Hematopoietic multipotent progenitor cell treated with erythropoietin and hydrocortisone succinate and interleukin-3 and kit ligand, for 15 days (in vitro differentiated cells): ENCODE measurements at places on chromosomes 5 and 9.

DNA sequence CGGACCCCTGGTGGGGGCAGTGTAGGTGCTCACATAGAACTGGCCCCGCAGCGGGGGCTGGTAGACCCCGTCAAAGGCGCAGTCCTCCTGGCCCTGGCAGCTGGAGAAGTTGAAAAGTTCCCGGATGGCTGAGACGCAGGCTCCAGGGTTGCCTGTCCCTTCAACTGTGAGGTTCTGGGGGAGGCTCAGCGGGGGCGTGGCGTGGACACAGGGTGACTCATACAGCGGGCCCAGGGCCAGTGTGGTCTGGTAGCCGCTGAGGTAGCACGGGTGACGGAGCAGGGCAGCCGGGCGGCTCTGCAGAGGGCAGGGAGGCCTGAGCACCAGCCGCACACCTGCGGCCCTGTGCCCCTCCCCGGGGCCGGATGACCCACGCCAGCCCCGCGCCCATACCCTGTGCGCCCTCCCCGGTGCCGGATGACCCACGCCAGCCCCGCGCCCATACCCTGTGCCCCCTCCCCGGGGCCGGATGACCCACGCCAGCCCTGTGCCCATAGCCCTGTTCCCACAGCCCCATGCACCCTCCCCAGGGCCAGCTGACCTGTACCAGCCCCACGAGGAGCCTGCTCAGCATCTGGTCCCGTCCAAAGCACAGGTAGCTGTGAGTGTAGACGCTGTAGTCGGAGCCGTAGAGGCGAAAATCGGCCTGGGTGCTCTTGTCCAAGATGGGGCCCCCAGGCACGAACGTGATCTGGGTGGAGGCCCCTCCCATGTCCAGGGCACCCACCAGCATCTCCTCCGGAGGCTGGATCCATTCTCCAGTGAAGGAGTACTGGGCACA lies 5.0 kb downstream of the ENTPD8 start:
- no peak for DNase-seq

GRCh38 chr9:91900055-91900796 lies 49.8 kb downstream of the ROR2 start:
- DNase-seq = no peak

- no peak for DNase-seq
These were observed 365.3 kb upstream of the CLINT1 start for GRCh38 chr5:158224253-158224652.

- peak; percentile 81 for DNase-seq
These were observed 51.2 kb upstream of the SEMA4D start for GRCh38 chr9:89549031-89549644.

- no peak for DNase-seq
These were observed 37.3 kb downstream of the ARHGAP26 start for GRCh38 chr5:142807372-142807911.
